Activated CD4-positive, alpha-beta T cell treated with anti-CD3 and anti-CD28 coated beads, Interleukin-2, amount 50 U/mL, for 48 hours (primary cell): ENCODE measurements at places on chromosomes 7 and 10.
A peak's percentile ranks its signal among the peaks of the same experiment; 100 is the strongest.

- no peak for DNase-seq
Observed at GRCh38 chr10:62244785-62245467, 23.7 kb downstream of the RTKN2 start.

- no peak for DNase-seq
Observed at GRCh38 chr7:99235925-99236324, 28.0 kb upstream of the KPNA7 start.

DNA sequence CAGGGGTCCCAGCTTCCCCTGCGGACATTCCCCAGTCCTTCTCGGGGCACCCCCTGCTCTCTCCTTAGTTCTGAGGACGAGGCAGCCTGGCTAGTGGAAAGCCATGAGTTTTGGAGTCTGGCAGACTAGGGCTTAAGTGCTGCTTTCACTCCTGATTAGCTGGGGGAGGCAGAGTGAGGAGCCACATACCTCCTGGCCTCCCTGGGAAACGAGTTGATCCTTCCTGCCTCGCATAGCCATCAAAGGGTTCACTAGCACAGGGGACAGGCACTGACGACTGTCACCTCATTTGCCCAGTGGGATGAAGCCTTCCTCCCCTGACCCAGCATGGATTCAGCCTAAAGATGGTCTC lies 402.5 kb downstream of the RPS24 start:
- DNase-seq = no peak

GRCh38 chr7:128879939-128880746 lies 17.5 kb downstream of the ATP6V1F start:
- peak; percentile 22 for DNase-seq

- DNase-seq = peak; percentile 75
Observed at GRCh38 chr7:44145969-44146911, 5.1 kb upstream of the MYL7 start.

DNA sequence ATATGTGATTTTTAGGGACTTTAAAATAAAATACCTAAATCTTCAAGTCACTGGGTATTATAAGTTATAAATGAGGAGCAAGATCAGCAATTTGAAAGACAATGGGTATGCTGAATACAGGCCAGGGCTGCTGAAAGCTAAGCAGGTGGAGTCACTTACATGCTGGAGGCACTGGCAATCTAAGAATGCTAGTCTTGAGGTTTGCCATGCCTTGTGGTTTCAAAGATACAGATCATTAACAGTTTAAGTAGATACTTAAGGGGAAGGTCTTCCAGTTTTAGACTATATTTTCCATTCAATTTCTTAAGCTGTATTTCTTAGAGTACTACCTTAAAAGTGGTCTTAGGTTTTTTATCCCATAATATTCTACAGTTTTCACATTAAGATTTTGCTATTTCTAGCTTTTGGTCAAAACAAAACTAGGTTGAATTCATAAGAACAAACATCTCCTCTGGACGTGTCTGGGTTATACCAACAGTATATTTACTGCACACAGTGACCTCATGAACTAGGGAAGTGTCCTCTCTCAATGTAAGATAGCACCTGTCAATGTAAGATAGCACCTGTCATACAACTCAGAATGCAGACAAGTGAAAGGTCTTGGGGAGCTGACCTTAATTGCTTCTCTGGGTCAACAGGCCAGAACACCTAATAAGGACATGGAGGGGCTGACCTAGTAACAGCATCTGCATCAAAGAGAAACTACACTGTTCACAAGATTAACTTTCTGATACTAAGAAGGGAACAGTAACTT lies 2.0 kb downstream of the SRI start:
- DNase-seq = no peak

DNA sequence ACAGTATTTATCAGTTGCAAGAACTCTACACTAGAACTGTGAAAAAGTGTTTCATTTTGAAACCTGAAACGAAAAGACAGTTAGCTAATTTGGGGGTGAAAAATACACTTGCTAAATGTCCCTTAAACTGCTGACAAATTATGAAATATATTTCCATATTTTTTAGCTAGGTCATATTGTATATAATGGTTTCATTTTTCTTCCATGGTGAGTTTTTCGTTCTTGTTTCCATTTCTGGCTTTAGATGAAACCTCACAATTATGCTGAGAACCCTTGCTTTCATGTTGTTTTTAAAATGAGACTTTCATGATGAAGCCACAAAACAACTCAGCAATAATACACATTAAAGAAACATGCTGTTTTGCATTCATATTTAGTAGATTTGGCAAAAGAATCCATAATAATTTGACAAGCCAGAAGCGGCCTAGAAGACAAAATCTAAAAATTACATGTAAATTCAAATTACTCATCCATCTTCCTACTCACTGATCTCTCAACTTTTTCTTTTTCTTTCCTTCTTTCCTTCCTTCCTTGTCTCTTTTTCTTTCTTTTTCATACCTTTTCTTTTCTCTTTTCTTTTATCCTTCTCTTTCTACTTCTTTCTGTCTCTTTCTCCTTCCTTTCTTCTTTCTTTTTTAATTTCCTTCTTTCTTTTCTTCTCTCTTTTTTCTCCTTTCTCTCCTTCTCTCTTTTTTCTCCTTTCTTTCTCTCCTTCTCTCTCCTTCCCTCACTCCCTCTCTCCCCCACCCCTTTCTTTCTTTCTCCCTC lies 46.5 kb upstream of the ITGB8 start:
- no peak for DNase-seq

GRCh38 chr10:98063740-98064027 lies 33.3 kb upstream of the CRTAC1 start:
- DNase-seq = no peak

DNA sequence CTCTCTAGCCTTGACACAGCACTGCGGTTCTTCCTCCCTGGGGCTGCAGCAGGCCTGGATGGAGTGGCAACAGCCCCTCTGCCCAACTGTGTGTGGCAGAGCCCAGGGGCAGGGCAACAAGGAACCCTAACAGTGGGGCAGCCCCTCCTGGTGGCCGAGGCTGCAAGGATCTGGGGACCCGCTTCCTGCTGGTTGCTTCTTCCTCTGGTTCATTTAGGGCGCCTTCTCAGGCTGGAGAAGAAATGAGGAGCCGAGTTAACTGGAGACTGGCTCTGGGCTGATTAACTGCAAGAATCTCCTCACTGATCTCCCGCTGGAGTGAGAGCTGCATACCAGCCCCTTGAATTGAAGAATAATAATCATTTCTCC lies 80.1 kb upstream of the EMX2 start:
- DNase-seq = no peak

GRCh38 chr7:92652536-92652935 lies 62.3 kb upstream of the FAM133B start:
- no peak for DNase-seq

DNA sequence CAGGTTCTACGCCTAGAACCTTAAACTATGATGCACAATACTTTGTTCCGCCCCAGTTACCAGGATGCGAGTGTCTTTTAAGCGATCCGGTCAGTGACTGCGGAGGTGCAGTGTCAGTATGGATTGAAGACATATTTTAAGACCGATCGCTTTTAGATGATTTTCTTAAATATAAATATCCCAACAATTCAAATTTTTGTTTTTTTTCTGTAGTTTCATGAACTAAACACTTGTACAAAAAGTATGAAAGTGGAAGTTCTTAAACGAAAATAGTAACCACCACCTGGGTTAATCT lies 835 bp downstream of the COMMD3 start:
- no peak for DNase-seq

- DNase-seq = no peak
Observed at GRCh38 chr7:51299391-51300133, 17.0 kb downstream of the COBL start.

- no peak for DNase-seq
Observed at GRCh38 chr10:125768219-125768855, 7.3 kb downstream of the MMP21 start.

DNA sequence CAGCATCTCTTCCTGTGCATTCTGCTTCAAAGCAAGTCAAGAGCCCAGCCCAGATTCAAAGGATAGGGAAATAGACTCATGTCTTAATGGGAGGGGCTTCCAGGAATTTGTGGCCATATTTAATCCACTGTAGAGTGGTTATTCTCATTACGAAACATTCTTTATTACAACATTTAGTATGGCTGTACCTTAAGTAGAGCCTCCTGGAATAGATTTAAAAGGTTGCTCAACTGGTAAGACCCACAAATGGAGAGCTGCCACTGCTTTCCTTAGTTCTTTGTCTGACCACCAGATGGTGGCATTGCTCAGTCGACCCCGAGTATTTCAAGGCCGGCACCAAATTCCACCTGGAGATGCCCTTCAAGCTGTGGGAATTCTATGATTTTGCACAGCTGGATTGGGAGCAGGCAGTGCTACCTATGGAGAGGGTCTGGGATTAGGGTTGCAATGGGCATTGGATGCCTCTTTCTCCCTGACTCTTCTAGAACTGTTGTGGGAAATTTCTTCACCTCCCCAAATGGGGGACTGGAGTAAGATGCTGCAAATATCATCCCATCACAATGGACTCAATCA lies 102.2 kb downstream of the RBM20 start:
- peak; percentile 33 for DNase-seq
